ENCODE measurements at places on chromosomes 7 and 10.

- DNase-seq = no peak
These were observed 154.8 kb upstream of the LAMB4 start for GRCh38 chr7:108285003-108285368.

- DNase-seq = no peak
These were observed 47.7 kb upstream of the STRIP2 start for GRCh38 chr7:129386506-129386905.

DNA sequence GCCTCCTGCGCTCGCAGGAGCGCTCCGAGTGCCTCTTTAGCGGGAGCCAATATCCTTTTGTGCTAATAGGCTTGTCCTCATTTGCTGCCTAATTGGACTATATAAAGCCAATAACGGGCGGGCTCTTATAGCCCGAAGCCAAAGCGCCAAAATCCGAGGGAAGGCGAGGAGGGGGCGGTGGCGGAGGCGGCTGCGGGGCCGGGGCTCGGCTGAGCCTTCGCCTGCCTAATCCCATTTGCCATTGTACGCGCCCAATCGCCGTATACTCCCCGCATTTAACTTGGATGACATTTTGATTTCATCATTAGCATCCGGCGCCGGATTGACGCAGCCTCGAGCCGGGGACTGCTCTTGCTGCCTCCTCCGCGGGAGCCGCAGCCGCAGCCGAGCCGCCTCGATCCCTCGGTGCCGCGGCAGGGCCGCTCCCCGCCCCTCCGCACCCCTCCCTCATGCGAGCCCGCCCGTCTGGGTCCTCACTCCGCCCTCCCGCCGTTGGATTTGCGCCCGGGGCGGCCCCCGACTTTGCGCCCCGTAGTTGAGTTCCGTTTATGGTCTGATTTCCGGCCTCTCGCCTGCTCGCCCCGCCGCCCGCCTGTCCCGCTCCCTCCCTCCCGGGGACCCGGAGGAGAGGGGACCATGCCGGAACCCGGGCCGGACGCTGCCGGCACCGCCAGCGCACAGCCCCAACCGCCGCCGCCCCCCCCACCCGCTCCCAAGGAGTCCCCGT lies at the start of gene HMX3:
Gene HMX3, plus strand, starts transcription at position 556 of the 727 bp plus-strand sequence. Its CDS starts 81 bp downstream, at position 637.
- no peak for DNase-seq

DNA sequence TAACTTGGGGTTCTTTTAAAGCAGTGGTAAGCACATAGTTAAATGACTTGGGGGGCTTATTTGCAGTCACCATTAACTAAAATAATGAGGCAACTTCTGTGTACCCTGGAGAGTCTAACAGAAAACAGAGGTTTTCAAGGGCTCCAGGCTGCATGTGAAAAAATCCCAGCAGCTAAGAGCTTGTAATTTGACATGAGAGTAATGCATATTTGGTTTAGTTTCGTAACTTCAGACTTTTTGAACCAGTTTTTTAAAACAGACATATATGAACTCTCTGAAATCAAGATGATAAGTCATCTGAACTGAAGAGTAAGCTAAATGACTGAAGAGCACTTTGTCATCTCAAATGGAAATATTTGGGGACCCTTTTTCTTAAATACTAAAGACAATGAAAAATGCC lies 40.2 kb upstream of the IFRD1 start:
- DNase-seq = no peak

- no peak for DNase-seq
These were observed 515.7 kb upstream of the GALNT17 start for GRCh38 chr7:70616211-70616610.

Measured in T-helper 9 cell (primary cell).